ENCODE measurements at places on chromosomes 12 and 14. TPM values are rescaled to one million over a fixed set of nuclear protein-coding genes. Genes with fewer than 3 reads are reported as not detected.

The STXBP6 gene
- 7.2 TPM for total RNA-seq

The TMEM63C gene
- 0.91 TPM for total RNA-seq

The ANKRD33 gene
- not detected for total RNA-seq

The LGR5 gene
- 10.3 TPM for total RNA-seq

- H3K27ac ChIP-seq = no peak overlapping the region
- no peak for DNase-seq
- H3K4me3 ChIP-seq = no peak overlapping the region
- no peaks in the 10 kb centered on the region for H3K36me3 ChIP-seq
- peaks cover 5% of the 10 kb centered on the region for H3K27me3 ChIP-seq
- H3K4me1 ChIP-seq = no peaks in the 10 kb centered on the region
Measured at GRCh38 chr12:71742998-71743397, 11.7 kb upstream of the RAB21 start.

DNA sequence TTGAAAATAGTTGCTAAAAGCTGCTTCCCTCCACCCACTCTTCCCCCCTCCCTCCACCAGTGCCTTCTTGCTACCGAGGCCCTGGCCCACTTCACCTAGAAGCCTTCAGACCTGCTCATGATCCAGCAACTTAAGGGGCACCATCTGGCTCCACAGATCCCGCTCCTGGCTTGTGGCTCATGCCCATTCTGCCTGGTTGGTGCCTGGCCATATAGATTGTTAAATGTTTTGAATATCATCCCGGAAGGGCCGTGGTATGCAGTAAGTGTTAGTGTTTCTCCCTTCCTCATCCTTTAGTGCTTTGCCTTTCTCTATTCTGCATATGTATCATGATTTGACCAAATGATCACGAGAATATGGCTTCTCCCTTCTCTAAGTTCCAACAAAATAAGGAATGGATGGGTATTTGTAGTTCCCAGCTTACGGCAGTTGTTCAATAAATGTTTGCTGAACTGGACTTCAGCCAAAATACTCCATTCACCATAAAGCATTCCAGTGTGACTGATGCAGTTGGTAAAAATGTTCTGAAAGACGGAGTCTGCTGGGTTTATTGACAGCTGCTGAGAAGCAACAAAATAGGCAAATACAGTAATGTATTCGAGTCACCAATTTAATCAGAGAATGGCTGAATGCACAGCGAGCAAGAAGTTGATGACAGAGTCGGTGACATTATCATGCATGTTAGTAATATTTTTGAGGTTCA is 30.7 kb downstream of the GRIP1 start:
- H3K4me1 ChIP-seq = peaks cover 5% of the 10 kb centered on the region
- H3K4me3 ChIP-seq = no peak overlapping the region
- no peak for DNase-seq
- no peaks in the 10 kb centered on the region for H3K27me3 ChIP-seq

GRCh38 chr12:52274521-52275120 is at the start of gene KRT86:
Gene KRT86 (plus strand): TSS chr12:52274645. CDS start chr12:52301917, 27,272 bp downstream.
- H3K27ac ChIP-seq = no peak within 1 kb of the TSS
- H3K4me1 ChIP-seq = peaks cover 18% of the 10 kb centered on the region
- no peaks in the 10 kb centered on the region for H3K36me3 ChIP-seq

DNA sequence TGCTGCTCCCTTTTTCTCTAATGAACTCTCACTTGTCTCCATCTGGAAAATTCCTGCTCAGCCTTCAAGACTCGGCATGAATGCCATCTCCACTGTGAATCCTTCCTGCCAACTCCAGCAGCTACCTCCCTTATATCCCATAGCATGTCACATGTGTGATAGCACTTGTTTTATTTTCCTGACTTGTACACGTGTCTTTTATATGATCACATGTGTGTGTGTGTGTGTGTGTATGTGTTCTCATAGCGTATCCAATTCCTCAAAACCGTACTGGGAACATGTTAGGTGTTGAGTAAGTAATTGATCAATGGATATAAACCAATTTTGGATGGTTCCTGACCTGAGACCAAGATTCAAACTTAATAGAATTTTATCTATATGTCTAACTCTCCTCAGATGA is 1107.7 kb downstream of the GALC start:
- no peaks in the 10 kb centered on the region for H3K4me1 ChIP-seq
- no peak overlapping the region for H3K27ac ChIP-seq
- H3K36me3 ChIP-seq = no peaks in the 10 kb centered on the region
- DNase-seq = no peak

- H3K27ac ChIP-seq = peak overlapping the region; percentile 87
- no peaks in the 10 kb centered on the region for H3K36me3 ChIP-seq
- peaks cover 57% of the 10 kb centered on the region for H3K4me1 ChIP-seq
- no peak overlapping the region for H3K4me3 ChIP-seq
- H3K27me3 ChIP-seq = no peaks in the 10 kb centered on the region
Measured at GRCh38 chr12:75721796-75722195, 210.4 kb upstream of the KRR1 start.

DNA sequence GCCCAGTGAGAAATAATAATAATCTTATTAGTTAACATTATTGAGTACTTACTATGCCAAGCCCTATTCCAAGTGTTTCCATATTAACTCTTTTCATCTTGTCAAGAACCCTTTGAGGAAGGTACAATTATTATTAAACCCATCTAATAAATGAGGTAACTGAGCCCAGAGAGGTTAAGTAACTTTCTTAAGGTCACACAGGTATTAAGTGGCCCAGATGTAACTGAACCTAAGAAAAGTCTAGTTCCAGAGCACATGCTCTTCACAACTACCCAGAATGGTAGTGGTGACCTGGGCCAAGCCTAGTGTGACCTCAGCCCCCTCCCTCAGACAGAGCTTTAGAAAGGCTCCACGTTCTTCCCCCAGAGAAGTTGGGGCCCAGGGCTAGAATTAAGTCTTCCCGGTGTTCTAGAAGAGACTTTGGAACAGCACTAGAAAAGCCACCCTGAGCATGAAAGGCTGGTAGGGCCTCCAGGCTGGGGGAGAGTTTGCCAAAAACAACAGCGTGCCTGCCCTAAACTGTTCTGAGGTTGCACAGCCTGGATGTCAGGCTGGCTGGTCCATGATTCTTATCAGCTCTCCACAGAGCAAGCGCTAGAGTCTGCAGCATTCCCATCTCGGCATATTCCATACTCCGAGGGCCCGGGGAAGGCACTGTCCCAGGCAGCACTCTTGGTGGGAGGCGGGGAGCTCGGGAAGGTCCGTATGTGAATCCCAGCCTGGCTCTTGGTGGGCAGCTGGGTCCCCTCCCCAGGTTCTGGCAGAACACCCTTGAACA is 41.3 kb upstream of the CTDSP2 start:
- no peak for DNase-seq
- H3K4me3 ChIP-seq = peak overlapping the region; percentile 9
- H3K27ac ChIP-seq = no peak overlapping the region

DNA sequence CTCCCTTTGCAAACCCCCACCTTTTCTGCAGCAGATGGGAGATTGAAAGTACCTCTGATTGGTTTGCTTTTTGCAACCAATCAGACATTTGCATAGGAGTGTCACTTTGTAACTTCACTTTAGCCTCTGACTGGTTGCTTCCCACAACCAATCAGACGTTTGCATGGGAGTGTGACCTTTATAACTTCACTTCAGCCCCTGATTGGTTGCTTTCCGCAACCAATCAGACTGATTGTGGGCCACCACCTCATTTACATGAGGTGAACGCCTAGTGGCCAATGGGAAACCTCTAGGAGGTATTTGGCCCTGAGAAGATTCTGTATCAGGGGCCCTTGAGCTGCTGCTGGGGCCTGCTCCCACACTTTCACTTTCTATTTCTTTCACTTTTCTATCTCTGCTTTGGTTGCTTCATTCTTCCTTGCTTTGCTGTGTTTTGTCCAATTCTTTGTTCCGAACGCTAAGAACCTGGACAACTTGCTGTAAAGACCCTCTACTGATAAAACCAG is 106.0 kb upstream of the PRICKLE1 start:
- no peak overlapping the region for H3K27ac ChIP-seq
- no peaks in the 10 kb centered on the region for H3K36me3 ChIP-seq
- H3K4me1 ChIP-seq = no peaks in the 10 kb centered on the region
- no peak overlapping the region for H3K4me3 ChIP-seq
- DNase-seq = no peak

- H3K36me3 ChIP-seq = peaks cover 8% of the 10 kb centered on the region
- no peaks in the 10 kb centered on the region for H3K27me3 ChIP-seq
- H3K27ac ChIP-seq = no peak overlapping the region
- no peak overlapping the region for H3K4me3 ChIP-seq
Measured at GRCh38 chr12:30395190-30395589, 300.5 kb downstream of the IPO8 start.

GRCh38 chr14:48401321-48401720 is 725.9 kb upstream of the MDGA2 start:
- H3K27ac ChIP-seq = no peak overlapping the region
- H3K27me3 ChIP-seq = no peaks in the 10 kb centered on the region
- no peak overlapping the region for H3K4me3 ChIP-seq
- no peak for DNase-seq
- H3K4me1 ChIP-seq = no peaks in the 10 kb centered on the region

- DNase-seq = peak; percentile 39
- no peak overlapping the region for H3K4me3 ChIP-seq
- H3K4me1 ChIP-seq = no peaks in the 10 kb centered on the region
- H3K36me3 ChIP-seq = peaks cover 3% of the 10 kb centered on the region
Measured at GRCh38 chr12:18158774-18159557, 69.0 kb upstream of the RERGL start.
